Tibial nerve (tissue), 4 donors: ENCODE measurements at places on chromosomes 6 and 20.

DNA sequence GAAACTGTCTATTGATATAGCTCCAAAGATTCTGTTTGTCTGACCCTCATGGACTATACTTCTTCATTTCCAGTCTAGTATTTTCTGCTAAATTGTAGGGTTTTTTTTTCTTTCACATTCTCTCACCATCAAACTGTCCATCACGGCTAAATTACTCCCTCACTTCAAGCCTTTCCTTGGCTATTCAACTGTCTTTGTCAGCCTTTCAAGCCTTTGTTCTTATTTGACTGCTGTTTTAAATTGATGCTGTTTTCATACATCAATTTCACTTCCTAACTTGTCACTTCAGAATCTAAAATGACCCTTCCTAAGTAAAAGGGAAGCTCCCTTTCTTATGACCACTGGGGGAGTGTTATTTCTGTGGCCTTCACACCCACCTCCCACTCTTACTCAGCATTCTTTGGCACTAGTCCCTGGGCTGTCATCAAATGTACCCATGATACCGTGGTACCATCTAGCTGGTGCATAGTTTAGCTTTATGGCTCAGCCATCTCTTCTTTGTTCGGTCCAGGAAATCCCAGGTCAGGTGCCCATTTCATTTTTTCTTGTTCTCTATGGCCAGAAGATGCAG, 8.6 kb downstream of the GJA1 start:
- DNase-seq, result no peak

DNA sequence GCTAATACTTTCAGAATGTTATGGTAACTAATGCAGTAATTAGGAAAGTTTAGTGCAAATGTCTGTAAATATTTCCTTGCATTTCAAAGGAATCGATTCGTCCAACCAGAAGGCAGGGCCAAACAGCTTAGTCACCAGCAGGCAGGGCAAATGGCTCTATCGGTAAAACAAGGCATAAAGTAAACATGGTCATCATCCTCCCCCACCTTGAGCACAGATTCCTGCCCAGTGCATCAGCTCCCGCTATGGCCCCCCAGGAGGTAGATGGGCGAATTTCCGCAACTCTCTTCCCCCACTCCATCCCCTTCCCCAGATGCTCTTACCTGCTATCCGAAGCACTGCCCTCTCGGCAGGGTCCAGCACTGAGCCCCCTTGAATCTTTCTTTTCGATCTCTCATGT, 103.8 kb upstream of the BEND6 start:
- no peak for DNase-seq

- no peak for DNase-seq
Observed at GRCh38 chr20:53148771-53149147, 176.6 kb downstream of the TSHZ2 start.

DNA sequence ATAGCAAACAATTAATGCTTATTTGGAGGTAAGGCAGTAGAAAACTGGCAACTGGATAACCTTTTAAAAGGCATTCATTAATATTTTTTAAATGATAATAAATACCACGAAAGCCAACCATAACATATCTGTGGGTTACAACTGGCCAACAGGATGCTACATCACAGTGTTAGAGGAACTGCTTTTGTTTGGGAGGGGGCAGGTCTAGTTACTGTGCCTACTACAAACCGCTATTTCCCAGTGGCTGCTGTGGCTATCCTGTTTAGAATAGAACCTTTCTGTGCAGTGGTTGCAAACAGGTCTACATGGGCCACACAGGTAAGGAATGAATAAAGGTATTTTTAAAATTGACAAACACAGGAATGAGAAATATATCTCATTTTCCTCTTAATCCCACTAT, 976 bp downstream of the PIGT start:
- DNase-seq, result no peak

DNA sequence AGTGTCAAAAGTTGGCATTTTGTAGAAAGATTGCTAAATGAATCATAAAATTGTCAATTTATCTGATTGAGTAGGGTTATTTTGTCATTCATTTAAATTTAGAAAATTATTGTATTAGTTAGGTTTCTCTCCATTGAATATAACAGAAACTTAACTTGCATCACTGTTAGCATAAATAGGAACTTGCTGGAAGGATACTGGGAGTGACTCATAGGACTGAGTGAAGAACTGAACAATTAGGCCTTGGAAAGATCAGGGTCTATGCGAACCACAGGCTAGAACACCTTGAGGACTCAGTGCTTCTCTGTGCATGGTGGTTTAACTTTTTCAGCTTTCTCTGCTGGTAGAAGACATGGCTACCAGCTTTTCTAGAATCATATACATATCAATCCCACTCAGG, 67.7 kb upstream of the IFNGR1 start:
- DNase-seq, result no peak

GRCh38 chr6:143692696-143693095, 14.9 kb downstream of the PHACTR2 start:
- no peak for DNase-seq
